ENCODE measurements at places on chromosomes 3 and 15. TPM values are rescaled to one million over a fixed set of nuclear protein-coding genes. Genes with fewer than 3 reads are reported as not detected.

The PLEKHO2 gene
- 15.2 TPM for polyA plus RNA-seq

The KIF7 gene
- polyA plus RNA-seq, result 6.0 TPM

The KLHL6 gene
- 1.9 TPM for polyA plus RNA-seq

The AHSG gene
- polyA plus RNA-seq, result not detected

The SPTBN5 gene
- 4.0 TPM for polyA plus RNA-seq

The TF gene
- 27.3 TPM for polyA plus RNA-seq

The CFAP92 gene
- 0.57 TPM for polyA plus RNA-seq

The NMD3 gene
- 37.2 TPM for polyA plus RNA-seq

- no peak for DNase-seq
Measured at GRCh38 chr3:13277860-13278531, 142.1 kb downstream of the NUP210 start.

DNA sequence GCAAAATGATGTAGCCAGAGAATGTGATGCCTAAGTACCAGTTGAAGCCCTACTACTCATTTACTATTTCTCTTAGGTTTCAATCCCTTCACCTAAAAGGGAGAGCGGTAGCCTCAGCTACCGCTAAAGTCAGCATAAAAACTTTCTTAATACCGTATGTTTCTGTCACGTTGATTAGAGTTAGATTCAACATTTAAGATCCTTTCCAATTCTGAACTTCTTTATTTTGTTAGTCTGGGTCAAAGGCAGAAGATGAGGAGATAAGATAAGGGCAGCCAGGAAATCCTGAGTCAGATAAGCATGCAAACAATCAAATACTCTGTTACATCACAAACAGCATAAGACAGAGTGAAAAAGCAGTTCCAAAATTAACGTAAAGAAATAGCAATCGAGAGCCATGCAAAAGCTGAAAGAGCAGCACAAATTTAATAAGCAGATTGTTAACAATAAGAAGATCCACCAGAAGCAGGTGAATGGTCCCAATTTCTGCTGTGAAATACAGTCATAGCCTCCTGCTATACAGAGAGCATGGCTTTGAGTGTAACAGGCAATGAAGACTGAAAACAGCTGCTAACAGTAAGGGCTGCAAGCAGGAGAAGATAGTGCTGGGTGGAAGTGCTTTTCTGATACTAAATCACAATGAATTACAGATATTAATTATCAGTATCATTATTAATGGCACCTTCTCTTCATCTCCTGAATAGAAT, 3.0 kb downstream of the TMEM207 start:
- DNase-seq, result no peak

DNA sequence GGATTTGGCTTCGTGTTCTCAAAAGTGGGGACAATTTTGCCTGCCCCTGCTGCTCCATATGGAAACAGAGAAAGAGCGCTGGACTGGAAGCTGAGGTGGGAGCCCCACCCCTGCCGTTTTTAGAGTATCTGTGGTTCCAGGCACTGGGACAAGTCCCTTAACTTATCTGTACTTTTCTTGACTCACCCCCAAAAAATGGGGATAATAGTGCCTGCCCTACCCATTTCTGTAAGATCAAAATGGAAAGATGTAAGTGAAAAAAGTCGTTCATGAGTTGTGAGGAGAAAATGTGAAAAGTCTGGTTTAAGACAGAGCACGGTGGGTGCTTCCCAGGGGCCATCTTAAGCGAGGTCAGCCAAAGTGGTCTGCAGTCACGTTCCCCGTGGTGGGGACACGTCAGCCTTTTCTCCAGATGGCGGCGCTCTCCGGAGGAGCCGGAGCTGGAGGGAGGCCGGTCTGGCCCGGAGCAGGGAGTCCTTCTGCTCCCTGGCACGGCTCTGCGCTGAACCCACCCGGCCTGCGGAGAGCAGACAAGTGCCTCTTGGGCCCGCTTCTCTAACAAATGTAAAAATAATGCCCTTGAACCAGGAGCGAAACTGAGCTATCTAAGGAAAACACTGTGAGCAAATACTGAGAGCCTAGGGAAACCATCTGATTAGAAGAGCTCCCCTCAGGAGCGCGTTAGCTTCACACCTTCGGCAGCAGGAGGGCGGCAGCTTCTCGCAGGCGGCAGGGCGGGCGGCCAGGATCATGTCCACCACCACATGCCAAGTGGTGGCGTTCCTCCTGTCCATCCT, at the start of gene CLDN18:
Gene CLDN18, plus strand, starts transcription at position 690 of the 797 bp plus-strand sequence. Its CDS starts 61 bp downstream, at position 751.
- no peak for DNase-seq

- DNase-seq, result no peak
Measured at GRCh38 chr3:172557515-172558220, 34.4 kb upstream of the TNFSF10 start.

DNA sequence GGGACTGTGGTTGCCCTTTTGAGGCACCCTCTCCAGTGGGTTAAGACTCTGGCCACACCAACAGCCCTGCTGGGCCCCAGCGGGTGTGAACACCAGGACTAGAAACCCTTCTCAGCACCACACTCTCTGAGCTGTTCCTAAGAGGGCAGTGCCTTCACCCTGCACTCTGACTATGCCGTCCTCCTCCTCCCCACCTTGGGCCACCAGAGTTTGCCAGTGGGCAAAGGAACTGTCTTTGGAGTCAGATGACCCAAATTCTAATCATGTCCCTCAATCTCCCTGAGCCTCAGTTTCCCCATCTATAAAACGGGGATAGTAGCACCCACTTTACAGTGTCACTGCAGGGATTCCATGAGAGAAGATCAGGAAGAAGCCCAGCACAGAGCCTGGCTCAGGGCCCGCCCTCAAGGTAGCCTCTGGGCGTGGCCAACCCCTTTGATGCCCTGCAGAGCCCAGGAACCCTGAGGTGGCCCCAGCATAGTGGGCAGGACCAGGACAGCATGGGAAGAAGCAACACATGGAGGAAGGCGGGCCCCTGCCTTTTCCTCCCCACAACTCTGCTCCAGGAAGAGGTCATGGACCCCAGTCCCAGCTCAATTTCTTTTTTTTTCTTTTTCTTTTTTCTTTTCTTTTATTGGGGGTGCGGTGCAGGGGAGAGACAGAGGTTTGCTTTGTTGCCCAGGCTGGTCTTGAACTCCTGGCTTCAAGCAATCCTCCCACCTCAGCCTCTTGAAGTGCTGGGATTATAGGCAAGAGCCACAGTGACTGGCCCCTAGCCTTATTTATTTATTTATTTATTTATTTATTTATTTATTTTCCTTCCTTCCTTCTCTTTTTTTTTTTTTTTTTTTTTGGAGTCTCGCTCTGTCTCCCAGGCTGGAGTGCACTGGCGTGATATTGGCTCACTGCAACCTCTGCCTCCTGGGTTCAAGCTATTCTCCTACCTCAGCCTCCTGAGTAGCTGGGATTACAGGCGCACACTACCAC, 115.7 kb upstream of the LINGO1 start:
- DNase-seq, result no peak

DNA sequence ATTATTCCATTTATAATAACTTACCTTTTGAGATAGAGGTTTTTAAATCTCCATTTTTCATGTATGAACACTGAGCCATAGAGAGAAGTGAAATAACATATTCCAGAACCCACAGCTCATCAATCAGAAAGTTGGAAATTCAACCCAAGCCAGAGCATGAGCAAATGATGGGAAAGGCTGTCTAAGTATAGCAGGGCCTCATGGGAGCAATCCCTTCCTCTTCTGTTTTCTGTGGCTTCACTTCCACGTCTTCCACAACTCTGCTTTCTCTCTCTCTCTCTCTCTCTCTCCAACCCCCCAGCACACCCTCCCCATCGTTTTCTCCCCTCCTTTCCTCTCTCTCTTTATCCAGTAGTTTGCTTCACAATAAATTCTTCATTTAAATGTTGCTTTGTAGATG, 14.8 kb upstream of the IL1RAP start:
- DNase-seq, result peak; percentile 79

GRCh38 chr3:49721596-49721895, 2.1 kb upstream of the AMIGO3 start:
- no peak for DNase-seq

DNA sequence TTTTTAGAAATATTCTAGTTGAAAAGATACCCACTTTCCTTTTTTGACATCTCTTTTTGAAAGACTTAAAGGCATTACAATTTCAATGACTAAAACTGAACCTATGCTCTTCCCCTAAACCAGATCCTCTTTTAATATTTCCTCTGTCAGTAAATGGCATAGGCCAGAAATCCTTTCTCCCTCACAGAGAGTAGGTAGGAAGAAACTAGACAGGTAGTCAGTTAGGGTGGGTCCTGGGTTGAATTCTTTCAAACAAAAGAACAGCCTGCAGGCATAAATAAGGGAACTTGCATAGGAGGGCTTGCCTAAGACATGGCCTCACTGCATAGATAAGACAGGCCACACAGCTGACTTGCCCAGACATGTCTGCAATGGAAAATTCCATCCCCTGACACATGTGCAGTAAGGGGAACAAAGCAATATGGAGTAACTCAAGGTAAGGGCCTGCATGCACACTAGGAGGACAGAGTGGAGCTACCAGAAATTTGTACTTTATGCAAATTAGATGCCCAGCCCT, 23.1 kb downstream of the PLSCR5 start:
- no peak for DNase-seq

DNA sequence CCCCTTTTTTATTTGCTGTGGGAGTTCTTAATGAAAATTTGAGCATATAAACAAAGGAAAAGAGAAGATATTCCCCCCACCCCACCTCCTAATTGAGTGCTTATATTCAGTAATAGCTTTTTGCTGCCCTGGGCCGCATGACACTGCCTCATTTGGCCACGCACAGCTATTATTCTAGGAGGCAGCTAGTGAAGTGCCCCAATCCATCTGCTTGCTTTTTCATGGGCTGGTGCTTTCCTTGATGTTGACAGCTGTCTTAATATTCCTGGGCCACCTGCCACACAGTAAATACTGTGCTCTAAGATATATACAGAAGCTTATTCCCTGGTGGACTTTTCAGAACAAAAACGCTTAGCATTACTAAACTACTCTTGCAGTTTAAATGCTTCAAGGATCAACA, 3.8 kb upstream of the CRYBG3 start:
- peak; percentile 35 for DNase-seq

DNA sequence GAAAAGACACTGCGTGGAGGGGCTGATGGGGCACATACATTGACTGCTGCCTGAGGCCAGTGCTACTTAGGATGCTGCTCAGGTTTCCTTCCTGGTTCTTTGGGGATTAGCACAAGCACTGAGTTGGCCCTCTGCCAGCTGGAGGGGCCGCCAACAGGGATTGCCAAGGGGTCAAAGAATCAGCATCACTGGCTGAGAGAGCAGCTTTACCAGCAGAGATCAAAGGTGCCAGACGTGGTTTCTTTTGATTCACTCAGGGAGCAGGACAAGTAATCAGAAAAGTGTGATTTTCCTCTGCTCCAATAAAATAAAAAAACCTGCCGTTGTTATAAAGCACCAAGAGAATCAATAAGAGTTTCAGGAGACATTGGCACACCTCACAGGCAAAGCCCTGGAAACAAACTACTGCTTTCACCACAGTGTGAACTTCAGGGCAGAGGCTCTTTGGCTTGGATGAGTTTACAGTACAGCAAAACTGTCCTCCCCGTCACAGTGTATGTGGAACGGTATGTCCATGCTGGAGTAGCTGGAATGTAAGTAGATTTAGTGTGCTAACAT, 45.8 kb upstream of the FSIP1 start:
- DNase-seq, result peak; percentile 25

DNA sequence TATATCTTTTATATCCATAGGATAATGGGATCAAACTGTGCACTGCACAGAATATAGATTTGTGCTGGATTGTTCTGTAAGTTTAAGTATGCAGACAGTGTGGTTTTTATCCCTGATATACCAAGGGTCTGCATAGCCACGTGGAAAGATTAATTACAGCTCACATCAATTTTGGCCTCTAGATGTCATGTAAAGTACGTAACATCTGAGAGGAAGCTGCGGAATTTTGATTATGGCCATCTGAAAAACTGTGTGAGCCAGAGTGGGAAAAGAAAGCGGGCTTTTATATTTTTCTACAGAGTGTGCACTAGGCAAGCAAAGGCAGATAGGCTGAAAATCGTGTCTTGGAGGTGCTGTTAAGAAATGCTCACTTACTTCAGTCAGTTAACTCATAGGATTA, 562.7 kb downstream of the GBE1 start:
- DNase-seq, result peak; percentile 17

- DNase-seq, result no peak
Measured at GRCh38 chr15:81060907-81061306, 60.2 kb downstream of the TLNRD1 start.

DNA sequence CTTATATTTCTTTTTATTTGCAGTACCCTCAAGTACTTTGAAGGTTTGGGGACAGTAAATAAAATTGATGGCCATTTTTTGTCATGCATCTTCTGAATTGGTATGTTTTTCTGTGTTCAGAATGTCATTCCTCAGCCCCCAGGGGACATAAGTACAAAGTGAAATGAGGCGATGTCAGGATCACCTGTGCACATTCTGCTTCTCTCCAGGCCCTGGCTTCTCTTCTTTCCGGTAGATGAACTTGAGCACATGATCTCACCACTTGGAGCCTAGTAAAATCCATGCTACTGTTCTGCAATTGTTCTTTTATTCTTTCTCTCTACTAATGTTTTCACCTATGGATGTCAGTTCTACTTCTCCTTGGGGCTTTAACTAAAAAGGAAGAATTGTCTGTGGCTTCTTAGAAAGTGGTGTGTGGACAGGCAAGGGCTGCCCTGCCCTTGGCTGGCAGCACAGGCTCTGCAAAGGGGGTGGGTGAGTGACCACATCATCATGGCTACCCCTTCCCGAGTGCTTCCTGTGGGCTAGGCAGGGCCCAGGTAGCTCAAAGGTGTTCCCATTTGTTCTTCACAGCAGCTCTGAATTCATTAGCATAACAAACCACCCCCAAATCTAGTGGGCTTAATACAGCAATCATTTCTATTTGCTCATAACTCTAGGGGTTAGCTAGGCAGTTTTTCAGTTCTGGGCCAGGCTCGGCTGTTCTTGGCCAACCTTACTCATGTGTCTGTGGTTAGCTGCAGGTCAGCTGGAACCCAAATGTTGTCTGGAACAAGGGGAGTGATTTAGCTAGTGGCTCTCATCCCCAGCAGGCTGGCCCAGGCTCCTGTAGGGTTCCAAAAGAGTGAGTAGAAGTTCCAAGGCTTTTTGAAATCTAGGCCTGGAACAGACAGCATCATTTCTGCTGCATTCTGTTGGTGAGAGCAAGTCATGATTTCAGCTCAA, 154.0 kb upstream of the CTDSPL start:
- DNase-seq, result no peak

- DNase-seq, result no peak
Measured at GRCh38 chr3:144556392-144556791, 584.8 kb downstream of the DIPK2A start.

- peak; percentile 84 for DNase-seq
Measured at GRCh38 chr15:40092979-40093869, 15.5 kb downstream of the BMF start.

- DNase-seq, result peak; percentile 94
Measured at GRCh38 chr15:61069394-61070075, 159.6 kb downstream of the RORA start.

DNA sequence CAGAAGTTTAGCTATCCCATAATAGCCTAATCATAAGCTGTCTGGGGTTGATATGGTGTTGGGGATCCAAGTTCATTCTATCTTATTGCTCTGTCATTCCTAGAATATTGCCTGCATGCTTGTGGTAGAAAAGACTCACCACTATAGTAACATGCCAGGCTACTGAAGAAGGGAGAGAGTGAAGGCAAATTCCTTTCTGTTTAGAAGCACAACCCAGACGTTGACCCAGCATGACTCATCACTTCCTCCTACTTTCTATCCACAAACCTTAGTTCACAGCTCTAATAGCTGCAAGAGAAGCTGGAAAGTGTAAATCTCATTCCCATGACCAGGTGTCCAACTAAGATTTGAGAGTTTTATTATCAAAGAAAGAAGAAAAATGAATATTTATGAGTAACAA, 57.8 kb upstream of the NMD3 start:
- DNase-seq, result no peak

- DNase-seq, result no peak
Measured at GRCh38 chr3:11170052-11170770, 15.9 kb downstream of the HRH1 start.
